ENCODE measurements at places on chromosomes 12 and 14.

DNA sequence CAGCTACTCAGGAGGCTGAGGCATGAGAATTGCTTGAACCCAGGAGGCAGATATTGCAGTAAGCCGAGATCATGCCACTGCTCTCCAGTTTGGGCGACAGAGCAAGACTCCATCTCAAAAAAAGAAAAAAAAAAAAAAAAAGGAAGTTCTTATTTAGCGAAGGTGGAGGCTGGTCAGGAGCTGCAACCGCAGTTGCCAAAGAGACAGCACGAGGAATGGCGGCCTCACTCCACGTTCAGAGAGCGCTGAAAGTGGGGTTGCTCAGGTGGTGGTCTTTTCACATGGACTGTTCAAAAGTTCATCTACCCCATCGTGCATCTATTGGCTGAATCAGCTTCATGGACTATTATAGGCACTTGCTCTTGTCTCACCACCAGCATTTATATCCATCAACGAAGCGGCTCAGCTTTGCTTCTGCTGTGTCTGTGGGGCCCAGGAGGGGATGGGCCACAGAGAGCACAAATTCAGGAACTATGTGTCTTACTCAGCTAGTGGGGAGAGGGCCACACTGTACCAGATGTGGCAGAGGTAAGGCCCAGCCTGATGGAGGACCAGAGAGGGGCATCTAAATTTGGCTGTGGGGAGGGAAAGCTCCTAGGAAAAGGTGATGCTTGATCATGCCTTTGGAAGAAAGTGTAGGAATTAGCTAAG, 27.3 kb downstream of the SLC25A47 start:
- DNase-seq, result no peak

DNA sequence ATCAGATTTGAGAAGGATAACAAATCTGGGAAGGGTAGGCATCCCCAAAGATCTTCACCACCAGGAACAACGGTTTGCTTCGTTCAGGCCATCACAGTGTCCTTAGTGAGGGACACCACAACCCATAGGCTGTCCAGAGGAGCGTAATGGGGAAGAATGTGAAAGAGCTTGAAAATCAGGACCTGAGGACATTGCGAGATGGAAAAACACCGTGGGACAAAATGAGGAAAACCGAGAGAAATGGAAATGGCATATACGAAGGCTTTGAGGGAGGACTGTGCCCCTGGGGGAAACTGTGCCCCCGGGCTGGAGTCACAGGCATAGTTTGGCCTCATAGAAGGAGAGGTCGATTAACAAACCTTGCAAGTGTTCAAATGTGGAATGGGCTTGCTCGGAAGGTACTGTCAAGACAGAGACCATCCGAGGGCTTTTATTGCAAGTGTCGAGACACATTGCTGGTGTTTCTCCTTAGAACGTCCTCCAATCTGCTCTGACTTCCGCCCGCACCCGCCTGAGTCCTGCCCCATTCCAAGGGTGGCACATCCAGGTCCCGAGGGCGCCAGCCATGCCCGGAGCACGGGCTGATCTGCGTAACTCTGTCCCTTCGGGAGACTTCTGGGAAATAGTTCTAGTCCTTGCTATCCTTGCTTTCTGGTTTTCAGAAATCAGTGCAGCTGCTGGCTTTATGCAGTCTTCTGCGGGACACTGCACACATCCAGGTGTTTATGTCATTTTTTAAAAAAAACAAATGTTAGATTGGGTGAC, 885 bp upstream of the PALS1 start:
- DNase-seq, result peak; percentile 10

- no peak for DNase-seq
Observed at GRCh38 chr14:51889851-51890250, 29.4 kb downstream of the GNG2 start.

GRCh38 chr14:104296388-104297312, 158.3 kb downstream of the KIF26A start:
- DNase-seq, result no peak

DNA sequence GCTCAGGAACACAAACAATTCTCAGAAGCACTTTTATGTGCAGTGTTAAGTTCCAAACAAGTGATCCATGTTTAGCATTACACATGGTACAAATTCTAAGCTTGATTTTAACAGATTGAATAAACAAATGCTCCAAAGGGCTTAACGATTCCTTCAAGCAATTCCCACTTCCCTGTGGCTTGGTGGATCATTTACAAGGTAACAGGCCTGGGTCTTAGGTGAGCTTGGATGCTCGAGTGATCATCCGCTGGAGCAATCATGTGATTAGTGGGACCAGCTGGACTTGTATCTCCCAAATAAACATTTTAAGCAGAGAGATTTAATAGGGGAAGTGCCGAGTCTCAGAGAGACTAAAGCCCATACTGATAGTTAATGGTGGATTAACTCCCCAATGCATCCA, 70.7 kb downstream of the CALM1 start:
- DNase-seq, result no peak

GRCh38 chr14:104278214-104278534, 139.8 kb downstream of the KIF26A start:
- no peak for DNase-seq

- DNase-seq, result no peak
Observed at GRCh38 chr12:79069009-79069408, 204.4 kb downstream of the SYT1 start.

DNA sequence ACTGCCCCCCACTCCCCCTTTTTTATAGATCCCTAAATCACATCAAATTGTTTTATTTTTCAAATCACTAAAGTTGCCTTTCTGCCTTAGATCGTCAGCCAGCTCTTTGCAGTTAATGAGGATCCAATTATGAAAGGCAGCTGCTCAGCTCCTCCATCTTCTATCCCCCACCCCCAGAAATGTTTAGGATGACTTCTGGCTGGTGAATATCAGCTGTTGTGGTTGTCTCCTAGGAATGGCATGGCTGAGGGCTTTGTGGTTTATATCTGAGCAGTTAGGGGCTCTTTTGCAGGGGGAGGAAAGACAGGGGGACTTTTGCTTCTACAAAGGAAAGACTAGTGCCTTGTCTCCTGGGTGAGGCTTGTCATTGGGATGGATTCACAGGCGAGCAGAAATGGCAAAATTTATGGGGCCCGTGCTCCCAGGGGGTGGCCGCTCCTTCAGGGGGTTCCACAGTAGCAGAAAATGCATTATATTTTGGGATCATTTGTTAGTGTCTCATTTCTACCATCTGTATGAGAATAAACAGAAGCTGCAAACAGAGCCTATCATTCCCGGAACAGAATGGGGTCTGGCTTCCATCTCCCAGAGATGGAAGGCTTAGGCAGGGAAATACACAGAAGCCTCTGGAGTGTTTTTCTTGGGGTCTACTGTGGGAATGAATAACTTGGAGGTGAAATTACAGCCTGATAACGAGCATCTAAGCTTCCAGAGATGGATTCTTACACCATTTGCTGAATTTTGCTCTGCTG, 6.5 kb downstream of the JDP2 start:
- DNase-seq, result no peak

GRCh38 chr12:11707535-11707934, 58.1 kb downstream of the ETV6 start:
- DNase-seq, result no peak

- DNase-seq, result no peak
Observed at GRCh38 chr12:13257356-13257875, 60.9 kb downstream of the EMP1 start.

- DNase-seq, result no peak
Observed at GRCh38 chr14:94081386-94081820, 293 bp downstream of the IFI27L1 start.

GRCh38 chr14:91249841-91250616, 5.5 kb upstream of the GPR68 start:
- peak; percentile 84 for DNase-seq

- no peak for DNase-seq
Observed at GRCh38 chr14:37172936-37173614, 669 bp upstream of the SLC25A21 start.

DNA sequence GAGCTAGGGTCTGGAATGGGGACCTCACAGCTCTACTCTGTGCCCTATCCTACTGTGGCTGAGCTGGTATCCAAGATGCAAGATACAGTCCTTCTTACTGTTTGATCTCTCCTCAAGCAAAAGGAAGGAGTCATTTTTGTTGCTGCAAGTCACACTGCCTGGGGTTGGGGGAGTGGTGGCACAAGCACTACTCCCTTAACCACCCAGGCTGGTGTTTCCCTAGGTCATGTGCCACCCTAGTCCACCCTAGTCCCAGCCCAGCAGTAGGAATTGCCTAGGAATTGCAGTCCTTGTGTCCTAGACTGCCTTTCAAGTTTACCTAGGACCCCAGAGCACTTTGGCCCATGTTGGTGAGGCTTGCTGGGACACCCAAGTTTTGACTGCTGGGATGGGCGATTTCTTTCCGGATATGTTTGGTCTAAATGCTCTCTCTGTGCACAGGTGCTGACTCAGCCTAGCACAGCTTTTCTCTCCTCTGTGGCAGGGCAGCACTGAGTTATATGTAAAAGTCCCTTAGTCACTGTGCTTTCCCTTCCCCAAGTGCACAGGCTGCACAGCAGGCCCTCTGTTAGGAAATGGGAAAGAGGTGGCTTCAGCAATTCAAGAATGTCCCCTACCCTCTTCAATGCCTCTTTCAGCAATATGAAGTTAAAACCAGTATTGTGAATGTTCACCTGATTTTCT, 54.9 kb downstream of the SLC6A15 start:
- DNase-seq, result no peak

DNA sequence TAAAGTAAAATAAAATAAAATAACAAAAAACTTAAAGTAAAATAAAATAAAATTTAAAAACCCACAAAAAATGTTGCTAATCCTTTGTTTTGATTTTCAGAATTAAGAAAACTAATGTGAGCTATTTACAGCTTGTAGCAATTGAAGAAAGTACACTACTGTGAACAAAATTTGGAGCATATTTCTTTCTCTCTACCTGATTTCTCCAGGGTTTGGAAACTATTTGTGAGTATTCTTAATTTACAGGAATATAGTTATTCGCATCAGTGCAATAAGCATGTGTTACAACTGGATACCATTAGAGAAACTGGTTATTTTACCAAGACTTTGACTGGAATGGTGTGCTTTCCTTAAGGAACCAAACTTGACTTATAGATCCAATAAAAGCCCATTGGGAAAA, 86.1 kb upstream of the CNOT2 start:
- DNase-seq, result no peak

GRCh38 chr14:37584211-37585100, 10.6 kb downstream of the FOXA1 start:
- DNase-seq, result no peak

DNA sequence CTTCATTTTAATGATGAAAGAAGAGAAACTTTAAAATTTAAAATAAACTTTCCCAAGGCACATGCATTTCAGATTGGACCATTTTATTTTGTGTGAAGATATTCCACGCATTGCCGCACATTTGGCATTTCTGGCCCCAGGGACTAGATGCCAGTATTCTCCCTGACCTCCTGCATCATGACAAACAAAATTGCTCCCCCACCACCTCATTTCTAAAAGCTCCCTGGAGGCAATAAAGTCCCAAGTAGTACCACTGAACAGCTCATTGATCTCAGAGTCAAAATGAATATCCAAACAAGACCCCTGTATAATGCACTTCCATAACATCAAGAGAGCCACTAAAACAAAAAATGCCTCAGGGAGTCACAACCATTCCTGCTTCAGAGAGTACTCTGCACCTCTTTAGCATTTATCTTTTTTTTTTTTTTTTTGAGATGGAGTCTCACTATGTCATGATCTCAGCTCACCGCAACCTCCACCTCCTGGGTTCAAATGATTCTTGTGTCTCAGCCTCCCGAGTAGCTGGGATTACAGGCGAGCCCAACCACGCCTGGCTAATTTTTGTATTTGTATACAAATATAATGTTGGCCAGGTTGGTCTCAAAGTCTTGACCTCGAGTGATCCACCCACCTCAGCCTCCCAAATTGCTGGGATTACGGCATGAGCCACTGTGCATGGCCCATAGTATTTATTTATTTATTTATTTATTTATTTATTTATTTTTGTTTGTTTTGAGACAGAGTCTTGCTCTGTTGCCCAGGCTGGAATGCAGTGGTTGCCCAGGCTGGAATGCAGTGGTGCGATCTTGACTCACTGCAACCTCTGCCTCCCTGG, 48.8 kb upstream of the RASSF3 start:
- DNase-seq, result no peak

DNA sequence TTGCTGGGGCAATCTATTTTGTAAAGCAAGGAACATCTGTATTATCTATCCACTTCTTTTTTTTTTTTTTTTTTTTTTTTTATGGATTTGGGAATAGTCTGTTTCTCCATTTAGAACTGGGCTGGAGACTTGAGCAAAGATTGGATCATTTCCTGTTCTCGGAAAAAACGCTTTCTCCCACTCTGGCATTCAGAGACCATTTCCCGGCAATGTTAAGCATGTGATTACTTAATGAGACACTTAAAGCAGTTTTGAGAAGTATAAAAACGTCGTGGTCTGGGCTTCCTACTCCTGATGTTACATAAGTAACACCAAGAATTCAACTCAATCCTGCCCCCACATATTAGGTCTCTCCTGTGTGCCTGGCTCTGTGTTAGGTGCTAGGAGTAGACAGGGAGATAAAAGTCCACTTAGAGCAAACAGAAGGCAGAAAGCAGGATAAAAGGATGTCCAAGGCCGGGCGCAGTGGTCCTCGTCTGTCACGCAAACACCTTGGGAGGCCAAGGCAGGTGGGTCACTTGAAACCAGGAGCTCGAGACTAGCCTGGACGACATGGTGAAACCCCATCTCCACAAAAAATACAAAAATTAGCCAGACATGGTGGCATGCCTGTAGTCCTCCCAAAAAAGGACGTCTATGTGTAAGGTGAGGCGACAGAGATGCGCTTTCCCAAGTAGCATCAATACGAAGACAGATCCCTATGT, 152.1 kb upstream of the GSC start:
- DNase-seq, result no peak

DNA sequence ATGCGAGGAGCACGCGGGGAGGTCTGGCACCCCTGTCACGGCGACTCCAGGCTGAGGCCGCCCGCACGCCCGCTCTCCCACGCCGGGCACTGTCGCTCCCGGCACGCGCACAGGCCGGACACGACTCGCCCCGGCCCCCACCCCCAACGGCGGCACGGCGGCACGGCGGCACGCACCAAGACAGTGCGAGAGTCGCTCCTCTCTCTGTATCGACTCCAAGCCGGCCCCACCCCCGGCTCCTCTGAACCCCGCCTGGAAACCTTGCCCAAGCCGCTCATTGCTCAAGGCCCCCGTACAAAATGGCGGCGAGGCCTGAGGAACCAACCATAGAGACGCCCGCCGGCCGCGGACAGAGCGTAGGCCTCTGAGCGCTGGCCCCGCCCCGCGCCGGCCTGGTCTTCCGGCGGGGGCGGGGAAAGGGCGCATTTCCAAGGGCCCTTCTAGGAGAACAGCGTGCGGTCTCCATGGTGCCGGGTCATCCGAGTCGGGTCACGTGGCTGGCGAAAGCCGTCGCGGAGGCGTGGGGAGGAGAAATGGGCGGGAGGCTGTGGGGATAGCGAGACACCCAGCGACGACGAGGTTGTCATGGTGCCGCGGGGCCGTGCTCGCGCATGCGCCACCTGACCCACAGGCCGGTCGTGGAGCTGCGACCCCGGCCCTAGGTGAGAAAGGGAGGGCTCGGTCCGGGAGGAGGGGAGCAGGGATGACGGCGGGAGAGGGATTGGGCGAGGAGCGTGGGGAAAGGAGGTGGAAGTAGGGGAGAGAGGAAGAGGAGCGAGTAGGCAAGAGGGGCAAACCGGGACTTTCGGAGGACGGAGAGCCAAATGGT, at the start of gene CIPC:
TSS of gene CIPC (plus strand) at position 559 of the 829 bp plus-strand sequence. CDS start 7,451 bp downstream, outside the sequence.
- peak; percentile 88 for DNase-seq
